ENCODE measurements at places on chromosomes 3 and 15. TPM values are rescaled to one million over a fixed set of nuclear protein-coding genes. Genes with fewer than 3 reads are reported as not detected.
A peak's percentile ranks its signal among the peaks of the same experiment; 100 is the strongest.

GRCh38 chr15:70907784-70908471, 15.3 kb downstream of the LRRC49 start:
- DNase-seq, result no peak

DNA sequence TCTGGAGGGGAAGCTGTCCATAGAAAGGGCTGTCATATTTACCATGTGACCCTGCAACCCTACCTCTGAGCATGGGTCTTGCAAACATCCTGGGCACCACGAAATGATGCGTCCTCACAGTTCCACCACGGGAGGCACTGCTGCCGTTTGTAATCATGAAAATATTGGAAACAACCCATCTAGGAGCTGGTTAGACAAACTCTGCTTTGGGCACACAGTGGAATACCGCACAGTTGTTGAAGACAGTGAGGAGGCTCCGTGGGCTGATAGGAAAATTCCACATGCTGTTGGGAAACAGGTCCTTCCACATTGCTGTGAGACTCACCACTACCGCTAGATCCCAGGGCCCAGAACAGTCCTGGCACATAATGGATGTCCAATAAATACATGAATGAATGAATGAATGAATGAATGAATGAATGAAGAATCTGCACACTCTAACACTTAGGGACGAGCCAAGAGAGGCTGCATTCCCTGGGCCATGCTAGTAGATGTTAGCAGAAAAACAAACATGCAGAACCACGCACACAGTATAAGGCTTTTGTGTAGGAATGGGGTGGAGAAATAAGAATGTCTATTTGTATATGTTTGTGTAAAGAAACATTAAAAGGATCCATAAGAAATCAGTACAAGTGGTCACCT, 40.6 kb downstream of the TPRA1 start:
- DNase-seq, result no peak

- no peak for DNase-seq
Observed at GRCh38 chr3:18761530-18761929, 336.4 kb upstream of the SATB1 start.

DNA sequence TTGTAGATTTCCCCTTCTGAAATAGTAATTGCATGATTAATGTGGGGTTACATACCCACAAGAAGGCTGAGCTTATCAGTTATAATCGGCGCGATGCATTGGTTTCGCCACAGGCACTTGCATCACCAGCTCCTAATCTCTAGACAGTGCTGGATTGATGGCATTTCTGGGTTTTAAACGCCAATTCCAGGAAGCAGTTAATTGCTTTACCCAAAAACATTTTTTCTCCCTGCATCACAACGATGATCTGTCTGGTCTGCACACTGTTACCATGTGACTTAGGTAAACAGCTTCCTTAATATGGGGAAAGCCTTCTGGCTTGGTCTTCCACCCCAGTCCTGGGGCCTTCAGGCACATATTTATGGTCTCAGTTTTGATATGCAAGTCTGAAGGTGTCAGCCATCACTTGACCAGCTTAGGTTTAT, 70.0 kb upstream of the HEG1 start:
- no peak for DNase-seq

DNA sequence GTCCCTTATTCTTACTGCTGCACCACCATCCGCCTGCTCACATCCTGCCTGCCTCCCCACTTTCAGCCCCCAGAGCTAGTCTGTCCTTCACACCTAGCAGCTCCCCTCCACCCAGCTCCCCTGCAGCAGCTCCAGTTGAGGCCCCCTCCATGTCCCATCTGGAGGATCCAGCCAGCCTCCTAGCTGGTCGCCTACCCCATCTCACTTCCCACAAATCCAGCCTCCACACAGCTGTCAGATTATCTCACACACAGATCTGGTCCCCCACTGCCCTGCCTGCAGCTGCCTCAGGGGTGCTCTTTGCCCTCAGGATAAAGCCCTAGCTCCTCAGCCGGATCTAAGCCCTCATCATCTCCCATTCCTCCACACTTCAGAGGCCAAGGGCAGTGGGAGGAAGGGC, 8.8 kb upstream of the SEMA7A start:
- no peak for DNase-seq

- DNase-seq, result no peak
Observed at GRCh38 chr3:29057326-29057725, 223.5 kb upstream of the RBMS3 start.

DNA sequence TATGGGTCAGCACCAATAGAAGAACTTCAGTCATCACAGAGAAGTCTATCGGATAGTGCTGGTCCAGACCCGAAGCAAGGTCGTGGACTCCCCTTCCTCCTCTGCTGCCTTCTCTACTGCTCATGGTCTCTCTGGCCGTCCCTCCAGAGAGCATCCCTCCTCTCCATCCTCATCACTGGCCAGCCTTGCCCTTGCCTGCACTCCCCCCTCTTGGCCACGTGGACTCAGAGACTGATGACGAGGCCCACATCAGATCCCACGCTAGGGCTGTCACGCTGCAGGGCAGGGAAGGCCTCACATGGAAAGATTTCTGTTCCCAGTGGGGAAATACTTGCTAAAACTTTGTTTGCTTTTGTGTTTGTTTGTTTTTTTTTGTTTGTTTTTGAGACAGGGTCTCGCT, 35.3 kb downstream of the IGDCC3 start:
- no peak for DNase-seq

DNA sequence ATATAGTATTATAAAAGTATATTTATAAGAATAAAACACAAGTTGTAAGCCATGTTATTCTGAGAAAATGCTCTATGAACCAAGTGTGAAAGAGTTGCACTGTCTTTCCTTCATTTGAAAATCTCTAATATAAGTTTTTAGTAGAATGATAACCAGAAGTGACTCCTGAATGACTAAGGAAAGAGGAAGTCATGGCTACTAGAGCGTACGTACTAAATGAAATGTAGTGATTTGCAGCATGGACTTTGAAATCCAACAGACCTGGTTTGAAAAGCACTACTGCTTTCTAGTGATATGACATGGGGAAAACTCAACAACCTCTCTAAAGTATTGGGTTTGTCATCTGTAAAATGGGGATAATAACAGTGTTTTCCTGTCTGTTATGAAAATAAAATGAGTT, 10.3 kb upstream of the DNAJC13 start:
- DNase-seq, result no peak

DNA sequence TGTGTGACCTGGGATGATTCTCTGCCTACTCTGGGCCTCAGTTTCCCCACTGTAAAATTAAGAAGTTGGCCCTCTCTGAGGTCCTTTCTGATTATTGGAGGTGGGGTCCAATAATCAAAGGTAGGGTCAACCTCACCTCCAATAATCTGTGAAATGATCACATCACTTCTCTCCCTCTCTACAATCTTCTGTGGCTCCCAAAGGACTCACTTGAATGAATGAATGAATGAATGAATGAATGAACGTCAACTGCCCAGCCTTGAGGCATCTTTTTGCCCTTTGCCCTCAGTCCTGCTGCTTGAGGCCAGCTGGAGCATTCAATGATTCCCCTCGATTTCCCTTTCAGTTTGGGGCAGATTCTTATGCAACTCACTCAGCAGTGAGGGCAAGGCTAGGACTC, 26.7 kb upstream of the GRIP2 start:
- DNase-seq, result no peak

DNA sequence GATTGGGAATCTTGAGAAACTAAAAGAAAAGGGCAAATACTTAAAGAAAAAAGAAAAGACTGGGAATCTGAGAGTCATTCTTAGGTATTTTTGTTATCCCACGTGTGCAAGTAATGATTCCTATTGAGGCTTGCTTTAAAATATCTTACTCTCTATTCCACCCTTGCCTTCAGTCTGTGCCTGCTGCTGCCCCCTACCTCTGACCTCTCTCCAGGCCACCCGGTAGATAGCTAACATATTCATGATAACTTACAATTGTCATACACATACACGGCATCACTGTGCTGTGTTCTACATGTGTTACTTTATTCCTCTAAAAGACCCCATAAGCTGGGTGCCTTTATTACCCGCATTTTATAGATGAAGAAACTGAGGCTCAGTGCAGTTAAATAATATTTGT, 27.8 kb upstream of the ATP13A3 start:
- no peak for DNase-seq

- DNase-seq, result no peak
Observed at GRCh38 chr3:117488983-117489382, 779.4 kb downstream of the TUSC7 start.

DNA sequence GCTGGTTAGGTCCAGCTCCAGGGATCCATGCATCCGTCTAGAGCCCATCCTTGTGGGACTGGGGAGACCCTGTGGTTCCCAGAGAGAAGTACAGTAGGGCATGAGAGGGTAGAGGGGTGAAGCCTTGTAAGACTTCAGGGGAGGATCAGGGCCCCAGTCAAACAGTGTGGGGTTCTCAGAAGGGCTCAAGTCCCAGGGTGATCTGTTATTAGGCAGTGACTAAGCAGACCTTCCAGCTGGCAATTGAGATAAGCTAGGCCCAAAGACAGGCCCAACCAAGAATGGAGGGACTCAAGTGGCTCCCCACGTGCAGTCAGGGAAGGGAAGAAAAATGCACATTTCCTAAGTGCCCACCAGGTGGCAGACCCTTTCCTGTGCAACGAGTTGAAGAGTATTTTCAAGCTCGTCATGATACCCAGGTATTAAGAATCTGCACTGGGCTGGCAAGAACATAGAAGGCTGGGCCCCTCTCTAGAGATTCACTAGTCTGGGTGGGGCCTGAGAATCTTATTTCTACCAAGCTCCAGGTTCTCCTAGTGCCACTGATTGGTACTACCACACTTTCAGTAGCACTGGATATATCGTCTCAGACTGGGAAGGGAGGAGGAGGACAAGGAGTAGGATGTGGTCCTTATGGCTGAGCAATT, 240.8 kb downstream of the NR1D2 start:
- DNase-seq, result peak; percentile 9

GRCh38 chr3:8737823-8738222, 4.2 kb downstream of the CAV3 start:
- no peak for DNase-seq

- DNase-seq, result no peak
Observed at GRCh38 chr3:54527953-54528352, 399.9 kb downstream of the LRTM1 start.

- DNase-seq, result no peak
Observed at GRCh38 chr15:70826634-70827033, 27.3 kb downstream of the LARP6 start.

DNA sequence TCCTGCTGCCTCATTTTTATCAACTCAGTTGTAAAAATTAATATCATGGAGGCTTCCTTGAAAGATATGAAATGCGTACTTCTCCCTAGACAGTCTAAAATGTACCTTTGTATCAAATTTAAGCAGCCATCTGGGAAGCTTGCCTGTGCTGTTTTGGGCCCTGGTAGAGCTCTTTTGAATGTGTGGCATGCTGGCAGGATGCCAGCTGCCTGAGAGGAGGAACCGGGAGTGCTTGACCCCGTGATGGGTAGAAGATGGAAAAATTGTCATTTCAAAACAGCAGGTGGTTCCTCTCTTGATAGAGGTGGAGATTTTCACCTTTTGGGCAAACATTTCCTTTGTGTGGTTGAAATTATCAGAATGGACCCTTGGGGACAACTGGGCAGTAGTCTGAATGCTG, 245.3 kb downstream of the RPLP1 start:
- DNase-seq, result no peak

DNA sequence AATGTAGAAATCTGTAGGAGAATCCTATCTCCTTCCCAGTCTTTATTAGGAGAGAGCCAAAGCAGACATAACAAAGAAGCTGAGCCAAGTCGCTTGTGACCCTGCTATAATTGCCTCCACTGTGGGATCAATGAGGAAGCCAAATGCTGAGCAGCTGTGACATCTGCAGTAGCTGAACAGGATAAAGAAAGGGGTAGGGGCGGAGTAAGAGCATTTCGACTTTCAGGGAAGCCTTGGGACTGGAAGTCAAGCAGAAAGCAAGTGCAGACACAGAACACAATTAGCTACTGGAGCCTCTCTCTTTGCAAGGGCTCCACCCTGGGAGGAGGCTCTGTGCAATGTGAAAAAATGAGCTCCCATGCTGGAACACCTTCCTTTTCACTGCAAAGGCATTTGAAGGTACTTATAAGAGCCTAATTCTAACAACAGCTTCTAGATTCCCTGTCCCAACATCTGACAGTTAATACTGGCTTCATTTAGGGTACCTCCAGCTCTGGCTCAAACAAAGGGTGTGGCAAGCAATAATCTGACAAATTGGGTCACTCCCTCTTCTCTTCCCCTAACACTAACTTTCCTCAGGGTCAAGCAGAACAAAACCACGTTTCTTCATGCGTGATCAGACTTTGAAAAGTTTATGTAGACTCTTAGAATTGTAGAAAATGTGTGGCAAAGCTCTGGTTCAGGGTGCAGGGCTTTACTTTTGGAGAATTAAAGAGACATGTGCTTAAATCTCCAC, 166.4 kb downstream of the CADPS start:
- peak; percentile 16 for DNase-seq

DNA sequence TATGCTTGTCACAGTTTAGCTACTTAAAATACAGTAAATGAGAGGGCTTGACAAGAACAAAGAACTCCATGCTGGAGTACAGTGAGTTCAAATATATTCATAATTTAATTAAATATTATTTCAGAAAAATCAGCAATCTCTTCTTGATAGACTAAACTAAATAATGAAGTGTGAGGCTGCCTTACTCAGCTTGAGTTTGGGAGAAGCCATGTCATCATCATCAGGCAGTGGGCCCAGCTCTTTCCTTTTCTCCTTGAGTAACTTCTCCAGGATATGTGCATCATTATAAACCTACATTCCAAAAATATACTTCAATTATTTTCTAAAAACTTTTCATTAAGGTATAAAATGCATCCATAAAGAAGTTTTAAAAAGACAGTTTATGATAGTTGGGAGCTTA, 70.5 kb downstream of the PBRM1 start:
- no peak for DNase-seq

GRCh38 chr3:31841515-31841914, 139.5 kb downstream of the OSBPL10 start:
- DNase-seq, result no peak

DNA sequence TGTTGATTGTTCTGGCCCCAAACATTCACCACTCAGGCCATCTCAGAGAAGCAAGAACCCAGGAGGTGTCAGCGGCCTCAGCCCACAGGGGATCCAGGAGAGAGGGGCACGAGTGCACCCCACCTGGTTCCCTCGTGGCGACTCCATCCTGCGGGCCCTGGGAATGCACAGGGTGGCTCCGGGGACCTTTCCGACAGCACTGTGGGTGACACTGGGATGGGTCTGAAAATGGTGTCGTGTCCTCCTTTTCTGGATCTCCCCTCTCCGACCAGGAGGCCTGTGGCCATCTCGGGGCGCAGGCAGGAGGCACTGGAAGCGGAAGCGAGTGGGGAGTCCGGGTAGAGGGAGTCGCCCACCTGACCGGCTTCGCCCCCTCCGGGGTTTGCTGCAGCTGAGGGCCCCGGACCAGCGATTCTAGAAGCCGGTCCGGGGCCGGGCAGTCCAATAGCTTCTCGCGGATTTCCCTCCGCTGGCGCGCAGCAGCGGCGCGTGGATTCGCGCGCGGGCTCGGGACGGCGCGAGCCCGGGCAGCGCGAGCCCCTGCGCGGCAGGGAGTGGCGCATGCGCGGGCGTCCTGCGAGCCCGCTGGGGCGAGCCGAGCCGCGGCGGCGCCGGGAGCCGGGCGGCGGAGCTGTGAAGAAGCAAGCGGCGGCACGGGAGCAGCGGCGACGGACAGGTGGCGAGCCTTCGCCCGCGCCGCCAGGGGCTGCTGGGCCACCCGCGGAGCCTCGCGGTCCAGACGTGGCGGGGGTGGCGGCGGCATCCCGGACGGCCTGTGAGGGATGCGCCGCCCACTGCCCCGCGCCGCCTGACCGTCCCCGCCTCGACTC, at the start of gene DOCK3:
Gene DOCK3, plus strand, starts transcription at position 579 of the 830 bp plus-strand sequence. CDS start 337 bp downstream, outside the sequence.
- DNase-seq, result peak; percentile 40

- no peak for DNase-seq
Observed at GRCh38 chr3:50068134-50068533, 20.6 kb upstream of the RBM5 start.

The TEX55 gene
- polyA plus RNA-seq, result not detected

The GOLGA6L25 gene
- not detected for polyA plus RNA-seq

The IQCH gene
- 0.94 TPM for polyA plus RNA-seq

The NR2E3 gene
- 7.4 TPM for polyA plus RNA-seq

The ADAMTS17 gene
- polyA plus RNA-seq, result 4.0 TPM

The CNTN3 gene
- 4.9 TPM for polyA plus RNA-seq

The ZNF80 gene
- not detected for polyA plus RNA-seq

Data from forelimb muscle (tissue), 1 donor.